ENCODE measurements at places on chromosomes 1 and 21.

DNA sequence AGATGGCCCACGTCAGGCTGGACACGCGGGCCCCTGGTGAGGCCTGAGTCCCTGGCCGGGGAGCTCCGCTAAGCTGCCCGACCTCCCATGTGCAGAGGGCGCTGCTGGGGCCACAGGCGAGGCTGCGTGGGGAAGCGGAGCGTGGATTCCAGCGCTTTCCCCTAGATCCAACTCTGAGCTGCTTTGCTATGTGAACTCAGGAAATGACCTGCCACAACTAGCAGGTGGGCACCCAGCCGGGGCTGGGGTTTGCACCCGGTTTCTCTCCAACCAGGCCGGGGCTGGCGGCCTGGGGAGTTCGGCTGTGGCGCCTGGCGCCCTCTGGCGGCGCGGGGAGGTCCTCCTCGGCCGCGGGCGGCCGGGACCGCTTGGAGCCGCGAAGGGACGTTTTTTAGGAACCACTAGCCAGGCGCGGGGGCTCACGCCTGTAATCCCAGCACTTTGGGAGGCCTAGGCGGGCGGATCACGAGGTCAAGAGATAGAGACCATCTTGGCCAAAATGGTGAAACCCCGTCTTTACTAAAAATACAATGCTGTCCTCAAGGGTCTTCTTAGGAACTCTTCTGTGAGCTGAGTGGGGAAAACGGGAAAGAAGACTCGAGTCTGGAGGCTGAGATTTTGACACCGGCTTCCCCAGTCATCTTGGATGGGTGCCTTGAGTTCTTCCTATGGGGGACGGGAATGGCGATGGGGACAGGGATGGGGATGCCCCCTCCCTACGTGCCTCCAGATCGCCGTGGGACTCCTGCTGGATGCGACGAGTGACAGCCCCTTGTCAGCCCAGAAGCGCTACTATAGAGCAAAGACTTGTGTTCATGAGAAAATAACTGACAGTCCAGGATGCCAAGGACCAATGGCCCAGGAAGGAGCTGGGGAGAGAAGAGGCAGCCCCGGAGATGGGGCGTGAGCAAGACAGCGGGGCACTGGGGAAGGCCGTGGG is 12.6 kb downstream of the PYCR2 start:
- no peak for DNase-seq

- no peak for DNase-seq
These were observed 1.9 kb downstream of the S100A4 start for GRCh38 chr1:153543736-153544135.

- no peak for DNase-seq
These were observed 843 bp upstream of the BCAN start for GRCh38 chr1:156640842-156641706.

GRCh38 chr1:154624746-154625643 is 17.0 kb upstream of the ADAR start:
- DNase-seq = peak; percentile 78

DNA sequence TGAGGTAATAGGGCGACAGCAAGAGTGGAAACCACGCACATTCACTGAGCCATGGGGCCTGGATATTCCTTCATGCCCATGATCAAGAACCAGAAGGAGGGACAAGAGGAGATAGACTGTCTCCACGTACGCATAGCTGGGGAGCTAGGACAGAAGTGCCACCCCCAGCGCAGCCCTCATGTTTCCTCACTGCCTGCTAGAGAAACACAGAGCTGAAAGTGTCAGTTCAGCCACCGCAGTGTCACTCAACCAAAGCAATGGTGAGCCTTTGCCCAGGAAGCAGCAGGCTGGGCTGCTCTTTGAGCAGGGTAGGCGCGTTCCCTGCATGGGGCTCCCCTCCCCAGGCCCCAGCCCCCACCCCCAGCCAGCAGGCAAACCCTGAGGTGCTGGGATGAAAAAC is 68.5 kb downstream of the STUM start:
- no peak for DNase-seq

DNA sequence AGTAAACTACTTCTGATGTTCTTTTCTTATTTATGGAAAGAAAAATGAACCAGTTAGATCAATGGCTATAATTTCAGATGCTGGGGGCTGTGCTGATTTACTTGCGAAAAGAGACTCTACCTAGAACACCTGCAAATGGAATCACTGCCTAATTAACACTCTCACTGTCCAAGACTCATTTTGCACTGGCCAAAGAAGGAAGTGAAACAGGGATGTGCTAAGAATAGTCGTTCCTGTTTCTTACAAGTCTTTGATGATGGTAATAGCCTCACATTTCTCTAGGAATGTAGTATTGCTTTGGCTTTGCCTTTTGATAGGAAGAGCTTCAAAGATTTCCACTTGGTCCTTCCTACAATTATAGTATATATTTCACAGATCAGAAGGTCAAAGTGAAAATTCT is 12.7 kb upstream of the TSNAX start:
- no peak for DNase-seq

DNA sequence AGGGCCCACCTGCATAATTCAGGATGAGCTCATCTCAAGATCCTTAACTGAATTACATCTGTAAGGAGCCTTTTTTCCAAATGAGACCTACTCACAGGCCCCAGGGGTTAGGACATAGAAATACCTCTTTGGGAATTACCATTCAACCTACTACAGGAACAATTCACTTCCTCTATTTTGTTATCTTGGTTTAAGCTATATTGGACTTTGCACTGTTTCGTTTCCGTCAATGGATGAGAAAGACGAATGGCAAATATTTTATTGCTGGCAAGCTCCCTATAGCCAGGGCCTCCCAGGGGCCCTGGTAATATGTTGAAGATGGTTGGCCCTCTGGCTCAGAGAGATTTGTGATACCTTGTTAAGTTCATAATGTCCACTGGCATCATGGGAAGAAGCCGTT is 384.2 kb upstream of the DUSP10 start:
- no peak for DNase-seq

DNA sequence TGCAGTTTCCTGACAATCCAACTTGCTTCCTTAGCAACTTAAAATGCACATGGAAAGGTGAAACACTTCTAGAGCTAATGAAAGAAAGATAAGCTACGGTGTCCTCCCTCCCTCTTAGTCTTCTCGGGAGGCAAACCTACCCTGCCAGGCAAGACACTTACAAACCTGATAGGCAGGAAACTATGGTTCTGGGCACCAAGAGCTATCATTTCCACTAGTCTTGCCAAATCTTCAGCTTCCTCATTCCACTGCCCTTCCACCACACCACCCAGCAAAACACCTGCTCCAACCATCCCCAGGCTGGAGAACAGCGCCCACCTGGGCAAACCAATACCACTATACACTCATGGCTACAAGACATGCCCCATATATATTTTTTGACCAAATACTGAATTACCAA is 15.2 kb downstream of the NDC1 start:
- no peak for DNase-seq

GRCh38 chr1:205492201-205492667 is 12.2 kb upstream of the CDK18 start:
- no peak for DNase-seq

- DNase-seq = no peak
These were observed 25.1 kb downstream of the ZBTB17 start for GRCh38 chr1:15950763-15951295.

GRCh38 chr1:53254011-53254640 is 15.8 kb upstream of the MAGOH start:
- peak; percentile 24 for DNase-seq

DNA sequence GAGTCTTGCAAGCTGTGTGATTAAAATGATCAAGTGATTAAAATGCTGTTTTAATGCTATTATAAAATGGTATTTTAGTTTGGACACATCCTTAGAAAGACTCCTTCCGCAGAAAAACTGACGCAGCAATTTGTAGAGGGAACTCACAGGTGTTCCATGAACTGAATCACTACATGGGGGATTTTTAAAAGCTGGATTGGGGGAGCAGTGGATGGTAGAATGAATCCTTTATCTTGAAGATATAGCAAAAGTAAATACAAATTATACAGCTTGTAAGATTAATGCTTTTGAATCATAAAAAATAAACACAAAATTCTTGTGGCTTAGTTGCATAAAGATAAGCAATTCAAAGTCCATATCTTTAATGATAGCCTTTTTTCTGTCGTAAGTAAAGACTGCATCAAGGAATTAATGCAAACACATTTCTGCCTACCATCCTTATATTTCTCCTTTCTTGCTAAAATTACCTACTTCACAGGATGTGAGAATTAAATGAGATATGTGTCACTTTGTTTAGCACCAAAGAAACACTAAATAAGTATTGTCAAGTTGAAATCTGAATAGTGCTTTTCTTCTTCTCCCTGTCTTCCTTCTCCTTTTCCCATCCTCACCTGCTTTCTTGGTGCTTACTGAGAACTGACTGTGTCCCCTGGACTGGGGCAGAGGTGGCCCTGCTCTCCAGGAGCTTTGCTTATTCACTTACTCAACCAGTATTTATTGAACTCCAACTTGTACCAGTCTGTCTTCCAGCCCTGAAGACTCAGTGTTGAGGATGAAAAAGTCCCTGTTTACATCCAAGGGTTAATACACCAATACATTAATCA is 61.5 kb upstream of the F3 start:
- DNase-seq = no peak

GRCh38 chr1:226891846-226892523 is 21.6 kb downstream of the PSEN2 start:
- no peak for DNase-seq

- no peak for DNase-seq
These were observed 9.5 kb downstream of the SLC45A3 start for GRCh38 chr1:205670611-205671430.

DNA sequence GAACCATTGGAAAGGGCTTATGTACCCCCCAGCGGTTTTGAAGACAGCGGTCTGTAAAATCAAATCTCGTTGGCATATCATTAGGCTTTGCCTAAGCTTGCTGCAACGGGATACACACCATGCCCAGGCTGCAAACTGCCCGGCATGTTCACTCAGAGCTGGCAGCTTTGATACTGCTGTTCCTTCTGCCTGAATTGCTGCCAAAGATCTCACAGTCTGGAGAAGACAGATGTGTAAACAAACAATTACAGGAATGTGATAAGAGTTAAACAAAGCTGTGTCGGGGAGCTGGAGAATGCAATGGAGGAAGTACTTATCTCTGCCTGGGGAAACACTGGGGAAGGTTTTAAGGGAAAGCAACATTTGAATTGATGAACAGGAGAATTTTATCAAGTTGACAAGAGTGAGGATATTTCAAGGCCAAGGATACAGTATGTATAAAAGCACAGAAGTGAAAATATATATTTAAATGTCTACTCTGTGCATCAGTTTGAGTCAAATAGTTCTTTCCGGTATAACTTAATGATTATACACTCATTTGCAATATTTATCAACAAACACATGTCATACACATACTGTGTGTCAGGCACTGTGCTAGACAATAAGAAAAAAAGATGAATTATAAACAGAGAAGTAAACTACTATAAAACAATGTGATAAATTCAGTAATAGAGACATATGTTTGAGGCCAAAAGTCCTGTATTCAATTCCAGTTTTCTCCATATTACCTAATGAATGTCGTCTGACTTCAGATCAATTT is 29.9 kb downstream of the CHML start:
- DNase-seq = no peak

GRCh38 chr1:236689713-236690569 is 3.6 kb downstream of the ACTN2 start:
- no peak for DNase-seq

DNA sequence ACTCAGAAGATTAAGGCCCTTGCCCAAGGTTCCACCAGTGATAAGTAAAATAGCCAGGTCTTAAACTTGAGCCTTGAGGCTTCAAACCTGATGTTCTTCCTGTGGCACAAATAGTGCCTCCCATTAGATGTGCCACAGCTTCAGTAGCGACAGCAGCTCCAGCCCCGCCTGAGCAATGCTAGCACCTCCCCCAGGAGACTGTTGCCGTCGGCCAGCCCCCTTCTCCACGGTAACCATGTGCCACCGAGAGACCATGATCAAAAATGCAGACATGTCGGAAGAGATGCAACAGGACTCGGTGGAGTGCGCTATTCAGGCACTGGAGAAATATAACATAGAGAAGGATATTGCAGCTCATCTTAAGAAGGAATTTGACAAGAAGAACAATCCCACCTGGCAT is 32.2 kb downstream of the KLHDC7A start:
- no peak for DNase-seq

GRCh38 chr1:29620631-29621030 is 384.3 kb downstream of the PTPRU start:
- DNase-seq = no peak

DNA sequence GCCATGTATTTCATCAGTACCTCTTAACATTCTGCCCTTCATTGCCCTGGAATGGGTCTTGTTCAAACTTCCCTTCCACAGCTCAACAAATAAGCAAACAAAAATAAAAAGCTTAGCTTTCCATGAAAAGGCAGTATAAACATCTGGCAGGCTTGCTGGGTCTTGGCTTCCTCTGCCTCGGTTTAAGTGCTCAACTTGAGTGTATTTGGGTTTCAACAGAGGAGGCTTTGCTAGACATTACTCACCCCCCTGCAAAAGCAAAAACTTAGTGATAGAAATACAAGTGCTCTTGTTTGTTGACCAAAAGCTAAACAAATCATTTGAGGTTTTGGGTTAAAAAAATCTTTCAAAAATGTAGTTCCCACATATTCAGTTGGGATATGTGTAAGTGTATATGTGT is 518.5 kb downstream of the PLPP3 start:
- DNase-seq = peak; percentile 36

DNA sequence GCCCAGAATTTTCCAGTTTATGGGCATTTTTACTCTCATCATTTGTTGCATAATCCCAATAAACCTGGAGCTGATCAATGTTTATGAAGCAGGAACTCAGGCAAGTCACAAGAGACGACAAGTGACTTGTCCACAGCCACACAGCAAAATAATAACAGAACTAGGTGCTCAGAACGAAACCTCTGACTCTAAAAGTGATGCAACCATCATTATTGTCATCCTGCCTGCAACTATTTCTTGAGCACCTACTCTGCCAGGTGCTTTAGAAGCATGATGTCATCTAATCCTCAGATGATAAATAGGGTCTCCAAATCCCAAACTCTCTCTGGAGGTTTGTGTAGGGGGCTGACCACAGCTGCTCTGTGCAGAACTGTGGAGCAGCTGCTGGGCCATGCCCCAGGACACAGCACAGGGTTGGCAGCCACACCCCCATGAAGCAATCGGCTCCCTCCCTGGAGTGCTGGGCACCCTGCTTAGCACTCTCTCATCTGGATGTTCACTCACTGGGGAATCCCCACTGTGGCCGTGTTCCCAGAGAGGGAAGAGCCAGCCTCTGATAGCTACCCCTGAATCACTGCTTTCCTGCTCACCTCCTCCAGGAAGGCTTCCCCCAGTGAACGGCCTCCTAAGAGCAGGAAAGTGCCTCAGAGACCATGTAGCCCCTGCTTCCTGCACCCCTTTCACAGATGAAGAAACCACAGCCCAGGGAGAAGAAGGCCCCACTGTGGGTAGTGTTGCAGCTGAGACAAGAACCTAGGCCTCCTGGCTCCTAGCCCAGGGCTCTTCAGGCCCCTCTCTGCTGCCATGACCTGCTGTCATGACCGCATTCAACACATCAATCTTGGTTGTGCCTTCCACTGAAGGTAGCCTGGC is 2.1 kb downstream of the TTC22 start:
- no peak for DNase-seq

DNA sequence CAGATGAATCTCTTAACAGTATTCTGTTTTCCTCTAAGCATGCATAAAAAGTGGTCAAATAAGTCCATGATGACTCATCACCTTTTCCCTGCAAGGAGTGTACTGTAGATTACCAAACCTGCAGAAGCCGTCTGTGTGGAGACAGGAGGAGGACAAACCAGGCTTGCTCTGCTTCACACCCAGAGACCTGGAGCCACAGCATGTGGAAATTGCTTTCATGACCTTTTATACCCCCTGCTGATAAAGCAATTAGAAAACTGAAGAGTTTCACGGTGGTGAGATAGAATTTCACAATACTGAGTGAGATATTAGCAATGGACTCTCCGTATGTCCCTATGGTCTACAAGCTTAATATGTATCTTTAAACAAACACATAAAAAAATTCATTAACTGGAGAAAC is 9.4 kb downstream of the CORT start:
- DNase-seq = peak; percentile 45
